ENCODE measurements at places on chromosomes 5 and 9. TPM values are rescaled to one million over a fixed set of nuclear protein-coding genes. Genes with fewer than 3 reads are reported as not detected.
A peak's percentile ranks its signal among the peaks of the same experiment; 100 is the strongest.

The KCNV2 gene
- under 0.01 TPM for total RNA-seq

The MOB3B gene
- 0.54 TPM for total RNA-seq

GRCh38 chr5:58499231-58499630 is 8.0 kb downstream of the GAPT start:
- DNase-seq: no peak

GRCh38 chr9:93200449-93200742 is 16.5 kb downstream of the WNK2 start:
- no peak for DNase-seq

- DNase-seq: peak; percentile 12
Observed at GRCh38 chr5:154547551-154547950, 69.5 kb upstream of the HAND1 start.

Data from hematopoietic multipotent progenitor cell (in vitro differentiated cells).